ENCODE measurements at places on chromosomes 11 and 22.

DNA sequence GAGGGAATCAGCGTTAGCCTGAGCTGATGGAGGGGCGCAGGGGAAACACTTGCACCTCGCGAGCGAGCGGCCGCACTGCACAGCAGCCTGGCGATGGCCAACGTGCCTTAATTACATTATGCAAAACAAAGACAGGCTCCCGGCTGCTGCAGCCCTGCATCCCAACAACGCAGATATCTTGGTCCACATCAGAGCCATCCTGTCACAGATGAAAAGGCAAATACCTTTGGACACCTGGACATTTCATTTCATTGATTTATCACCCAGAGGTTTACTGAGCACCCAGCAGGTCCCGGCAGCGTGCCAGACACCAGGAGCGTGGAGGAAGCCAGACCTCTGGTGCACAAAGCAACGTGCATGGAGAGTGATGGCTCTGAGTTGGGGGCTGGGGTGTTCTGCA is 843.0 kb downstream of the TBC1D22A start:
- no peak for DNase-seq

GRCh38 chr11:103529181-103529684 is 420.0 kb downstream of the DYNC2H1 start:
- DNase-seq: no peak

DNA sequence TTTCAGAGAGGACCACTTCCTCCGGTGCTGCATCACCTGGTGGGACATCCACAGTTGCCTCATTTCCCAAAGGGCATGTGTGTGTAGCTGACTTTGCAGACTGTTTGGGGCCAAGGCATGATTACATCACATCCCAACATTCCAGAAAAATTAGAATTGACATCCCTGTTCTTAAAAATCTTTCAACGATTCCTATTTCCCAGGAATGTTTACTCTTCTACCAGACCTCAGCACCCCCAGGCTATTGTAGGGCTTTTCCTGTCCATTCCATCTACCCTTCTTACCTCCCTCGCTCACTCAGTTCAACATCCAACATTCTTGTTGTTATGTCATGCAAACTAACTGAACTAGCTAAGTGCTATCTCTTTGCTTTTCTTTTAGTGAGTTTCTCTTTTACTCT is 37.3 kb downstream of the PIWIL4 start:
- DNase-seq: no peak

DNA sequence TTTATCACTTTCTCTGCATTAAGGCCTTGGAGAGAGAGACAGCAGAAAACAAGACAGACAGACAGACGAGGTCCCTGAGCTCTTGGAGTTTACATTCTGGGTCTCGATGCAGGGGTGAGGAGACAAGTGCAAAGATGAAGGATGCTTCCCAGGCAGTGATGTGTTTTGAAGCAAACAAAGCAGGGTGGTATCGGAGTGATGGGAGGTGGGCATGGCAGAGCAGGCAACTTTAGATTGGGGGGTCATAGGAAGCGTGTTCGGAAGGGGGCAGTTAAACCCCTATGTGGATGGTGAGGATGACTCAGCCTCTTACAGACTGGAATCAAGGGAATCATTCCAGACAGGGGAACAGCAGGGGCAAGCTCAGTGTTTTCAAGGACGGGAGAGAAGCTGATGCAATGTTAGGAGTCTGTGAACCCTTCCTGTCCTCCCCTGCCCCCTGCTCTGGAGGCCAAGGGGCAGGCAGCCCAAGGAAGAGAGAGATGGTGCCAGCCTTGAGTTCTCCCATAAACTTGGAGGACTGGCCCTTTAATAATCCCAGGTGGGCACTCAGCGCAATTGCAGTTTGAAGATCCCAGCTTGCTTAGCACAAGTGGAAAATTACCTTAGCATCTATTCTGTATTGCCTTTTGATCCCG is 180.2 kb downstream of the CHST1 start:
- no peak for DNase-seq

GRCh38 chr11:75246671-75247350 is 6.2 kb downstream of the TPBGL start:
- DNase-seq: no peak

DNA sequence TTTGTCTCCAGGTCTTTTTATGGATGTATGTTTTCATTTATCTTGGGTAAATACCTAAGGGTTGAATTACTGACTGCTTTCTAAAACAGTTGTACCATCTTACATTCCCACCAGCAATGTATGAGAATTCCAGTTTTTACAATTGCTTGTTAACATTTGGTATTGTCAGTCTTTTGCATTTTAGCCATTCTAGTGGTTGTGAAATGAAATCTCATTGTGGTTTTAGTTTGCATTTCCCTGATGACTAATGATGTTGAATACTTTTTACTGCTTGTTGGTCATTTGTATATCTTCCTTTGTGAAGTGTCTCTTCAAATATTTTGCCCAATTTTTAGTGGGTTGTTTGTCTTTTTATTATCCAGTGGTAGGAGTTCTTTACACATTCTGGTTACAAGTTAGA is 92.8 kb downstream of the ARFGAP2 start:
- no peak for DNase-seq

- DNase-seq: no peak
Measured at GRCh38 chr11:109267293-109268095, 154.5 kb upstream of the C11orf87 start.

DNA sequence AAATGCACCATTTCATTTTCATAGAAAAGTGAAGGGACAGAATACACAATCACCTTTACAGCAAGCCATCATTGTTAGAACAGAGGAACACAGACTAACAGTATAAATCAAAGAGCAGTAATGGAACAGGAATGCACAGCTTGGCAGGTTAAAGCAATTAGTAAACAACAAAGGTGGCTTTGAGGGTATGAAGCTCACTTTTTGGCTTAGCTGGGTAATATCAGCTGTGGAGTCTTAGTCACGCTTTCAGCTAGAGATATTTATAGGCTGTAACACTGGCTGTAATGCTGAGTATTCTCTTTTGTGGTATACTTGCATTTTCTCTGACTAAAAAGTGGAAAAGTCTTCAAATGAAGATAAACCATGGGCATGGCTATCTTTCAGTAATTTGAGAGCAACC is 1780.5 kb downstream of the LRRC4C start:
- no peak for DNase-seq

DNA sequence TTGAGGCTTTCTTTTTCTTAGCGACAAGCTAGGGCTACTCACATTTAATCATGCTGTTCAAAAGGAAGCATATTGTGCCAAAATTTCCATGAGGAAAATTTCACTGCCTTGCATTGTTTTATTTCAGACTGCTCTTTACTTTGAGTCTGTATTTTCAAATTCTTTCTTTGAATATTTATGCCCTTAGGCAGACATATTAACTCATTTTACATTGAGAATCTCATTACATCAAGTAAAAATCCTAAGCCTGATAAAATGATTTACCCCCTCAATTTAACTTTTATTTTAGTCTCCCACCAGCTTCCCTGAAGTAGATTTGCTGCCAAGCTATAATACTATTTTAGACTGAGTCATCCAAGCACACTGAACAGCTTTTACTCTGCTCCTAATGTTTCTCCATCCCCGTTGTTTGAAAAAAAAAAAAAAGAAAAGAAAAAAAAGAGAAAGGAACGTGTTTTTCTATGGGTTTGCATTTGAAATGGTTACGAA is 189.3 kb upstream of the MTMR2 start:
- DNase-seq: no peak

GRCh38 chr11:125082611-125083311 is 19.7 kb downstream of the SLC37A2 start:
- DNase-seq: no peak

- no peak for DNase-seq
Measured at GRCh38 chr11:130964058-130964792, 47.9 kb upstream of the SNX19 start.

GRCh38 chr11:69210310-69211035 is 54.7 kb downstream of the SMIM38 start:
- no peak for DNase-seq

DNA sequence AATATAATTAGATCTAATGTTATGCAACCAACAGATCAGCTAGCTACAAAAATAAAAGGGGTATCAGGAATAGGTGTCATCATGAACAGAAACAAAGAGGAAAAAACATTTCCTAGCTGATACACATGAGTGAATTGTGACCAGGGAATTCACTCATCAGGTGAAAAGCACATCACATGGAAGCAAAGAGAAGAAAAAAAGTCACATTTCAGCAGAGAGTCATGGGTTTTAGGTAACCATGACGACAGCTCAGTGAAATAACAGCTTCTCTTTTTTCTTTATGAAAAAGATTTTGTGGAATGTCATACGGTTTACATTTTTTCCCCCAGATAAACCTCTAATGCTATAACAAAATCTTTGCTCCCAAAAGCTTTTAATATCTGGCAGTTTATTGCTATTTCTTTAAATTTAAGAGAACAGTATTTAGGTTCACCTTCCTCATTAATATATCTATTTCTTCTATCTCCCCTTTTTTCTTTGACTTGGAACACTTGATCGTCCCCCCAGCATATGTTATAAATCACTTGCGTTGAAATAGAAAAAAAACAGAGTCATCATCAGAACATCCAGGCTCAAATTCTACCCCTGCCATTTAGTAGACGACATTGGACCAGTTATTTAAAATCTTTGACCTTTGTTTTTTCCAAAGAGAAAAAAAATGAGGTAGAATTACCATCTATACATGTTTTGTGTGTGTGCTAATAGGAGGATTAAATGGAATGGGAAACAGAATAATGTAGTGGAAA is 5.3 kb downstream of the TYR start:
- DNase-seq: no peak

- DNase-seq: no peak
Measured at GRCh38 chr22:29635734-29636357, 32.4 kb downstream of the NF2 start.

- DNase-seq: no peak
Measured at GRCh38 chr11:112281726-112282125, 21.1 kb upstream of the PLET1 start.

GRCh38 chr22:50672471-50673230 is at the start of gene SHANK3:
TSS of gene SHANK3 (plus strand) at chr22:50672823.
- DNase-seq: no peak

DNA sequence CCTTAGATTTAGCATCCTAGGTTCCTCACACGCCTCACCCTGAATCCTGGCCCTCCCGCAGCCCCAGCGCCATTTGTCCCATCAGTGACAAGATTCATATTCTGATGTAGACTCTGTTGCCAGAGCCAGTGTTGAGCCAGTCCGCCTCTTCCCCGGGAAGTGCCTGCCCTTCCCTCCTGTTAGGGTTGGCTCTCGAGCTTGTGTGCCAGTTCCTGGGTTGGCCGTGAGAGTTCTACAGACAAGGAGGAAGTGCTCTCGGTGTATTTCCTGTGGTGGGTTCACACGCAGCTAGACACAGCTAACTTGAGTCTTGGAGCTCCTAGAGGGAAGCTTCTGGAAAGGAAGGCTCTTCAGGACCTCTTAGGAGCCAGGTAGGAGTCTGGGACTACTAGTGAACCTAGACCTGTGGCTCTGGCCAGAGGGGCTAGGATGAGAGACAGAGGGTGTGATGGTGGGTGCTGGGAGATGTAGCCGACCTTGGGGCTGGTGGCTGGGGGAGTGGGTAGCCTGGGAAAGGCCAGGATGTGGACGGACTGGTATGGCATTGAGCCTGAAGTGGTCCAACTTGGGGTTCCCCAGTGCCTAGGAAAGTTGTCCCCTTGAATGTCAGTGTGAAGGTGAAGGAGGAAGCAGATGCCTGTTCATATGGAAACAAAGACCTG is at the start of gene IL18BP:
Gene IL18BP, plus strand, starts transcription at position 261 of the 662 bp plus-strand sequence. CDS start 1,076 bp downstream, outside the sequence.
- DNase-seq: no peak

GRCh38 chr11:22670830-22671229 is 4.4 kb downstream of the GAS2 start:
- no peak for DNase-seq

DNA sequence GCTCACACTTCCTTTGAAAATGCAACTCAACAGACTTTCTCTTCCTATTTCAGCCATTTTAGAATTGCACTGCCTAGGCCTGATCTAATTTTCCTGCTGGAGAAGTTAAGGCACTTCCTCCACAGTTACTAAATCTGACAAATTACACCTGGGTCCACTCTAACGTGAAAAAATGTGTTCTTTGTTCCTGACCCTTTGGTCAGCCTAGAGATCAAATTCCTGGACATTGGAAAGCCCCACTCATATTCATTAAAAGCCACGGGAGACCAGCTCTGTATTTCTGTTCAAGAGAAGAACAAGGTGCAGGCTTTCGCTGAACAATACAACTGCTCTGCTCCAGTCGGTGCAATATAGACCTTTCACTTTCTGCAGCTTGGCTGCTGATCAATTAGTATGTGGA is 96.6 kb downstream of the MPPED2 start:
- no peak for DNase-seq
